ENCODE measurements at places on chromosomes 5 and 9. TPM values are rescaled to one million over a fixed set of nuclear protein-coding genes. Genes with fewer than 3 reads are reported as not detected.

The ADAMTS13 gene
- 0.82 TPM for total RNA-seq

The DDX4 gene
- total RNA-seq: not detected

The PCDHGB6 gene
- 15.0 TPM for total RNA-seq

The GDA gene
- 0.27 TPM for total RNA-seq

The GABRB2 gene
- total RNA-seq: 0.14 TPM

The MYOT gene
- total RNA-seq: 22.1 TPM

The SLCO6A1 gene
- total RNA-seq: not detected

The GRIA1 gene
- total RNA-seq: 0.66 TPM

The PCDHGA2 gene
- total RNA-seq: 2.8 TPM

The C1QTNF3 gene
- total RNA-seq: 20.5 TPM

The YIPF5 gene
- 35.2 TPM for total RNA-seq

The PCDHGA8 gene
- total RNA-seq: 4.4 TPM

The SGCD gene
- total RNA-seq: 24.7 TPM

The PCDHA4 gene
- total RNA-seq: 1.1 TPM

The RANBP17 gene
- total RNA-seq: 11.4 TPM
